Panc1 (cell line): ENCODE measurements at places on chromosomes 13 and 19. TPM values are rescaled to one million over a fixed set of nuclear protein-coding genes. Genes with fewer than 3 reads are reported as not detected.

GRCh38 chr13:67390462-67391086, 160.4 kb upstream of the PCDH9 start:
- DNase-seq = no peak

GRCh38 chr13:98959291-98959690, 18.6 kb downstream of the DOCK9 start:
- DNase-seq = no peak

- DNase-seq = no peak
Observed at GRCh38 chr19:44960906-44961728, 5.9 kb downstream of the CLPTM1 start.

- no peak for DNase-seq
Observed at GRCh38 chr13:28301839-28302238, 163.5 kb downstream of the PAN3 start.

DNA sequence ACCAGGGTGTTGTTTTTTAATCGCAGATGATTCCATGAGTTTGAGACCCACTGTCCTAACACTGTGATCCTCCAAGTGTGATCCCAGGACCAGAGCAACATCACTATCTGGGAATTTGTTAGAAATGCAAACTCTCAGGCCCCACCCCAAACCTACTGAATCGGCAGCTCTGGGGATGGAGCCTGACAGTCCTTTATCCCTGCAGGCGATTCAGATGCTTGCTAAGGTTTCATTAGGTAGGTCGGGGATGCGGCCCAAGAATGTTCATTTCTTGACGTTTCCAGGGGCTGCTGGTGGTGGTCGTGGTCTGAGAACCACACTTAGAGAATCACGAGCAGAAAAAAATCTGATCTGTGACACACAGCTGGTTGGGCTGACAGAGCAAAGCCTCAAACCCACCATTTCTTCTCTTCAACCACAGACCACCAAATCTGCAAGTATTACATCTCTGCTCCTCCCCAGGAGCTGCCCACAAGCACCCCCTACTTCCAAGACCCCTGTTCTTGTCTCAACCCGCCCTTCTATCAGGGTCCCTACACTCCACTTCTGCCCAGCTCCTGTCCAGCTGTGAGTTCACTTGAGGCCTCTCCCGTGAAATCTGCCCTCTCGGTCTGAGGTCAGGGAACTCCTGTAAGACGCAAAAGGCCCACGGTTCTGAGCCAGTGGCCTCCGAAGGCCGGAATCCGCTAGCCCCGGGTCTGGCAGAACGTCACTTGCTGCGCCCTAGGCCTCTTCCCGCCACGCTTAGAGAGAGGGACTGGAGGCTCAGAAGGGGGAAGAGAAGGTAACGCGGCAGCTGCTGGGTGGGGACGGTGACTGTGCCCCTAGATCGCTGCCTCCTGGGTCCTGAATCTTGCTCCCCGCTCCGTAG, 1.1 kb upstream of the FARP1 start:
- no peak for DNase-seq

DNA sequence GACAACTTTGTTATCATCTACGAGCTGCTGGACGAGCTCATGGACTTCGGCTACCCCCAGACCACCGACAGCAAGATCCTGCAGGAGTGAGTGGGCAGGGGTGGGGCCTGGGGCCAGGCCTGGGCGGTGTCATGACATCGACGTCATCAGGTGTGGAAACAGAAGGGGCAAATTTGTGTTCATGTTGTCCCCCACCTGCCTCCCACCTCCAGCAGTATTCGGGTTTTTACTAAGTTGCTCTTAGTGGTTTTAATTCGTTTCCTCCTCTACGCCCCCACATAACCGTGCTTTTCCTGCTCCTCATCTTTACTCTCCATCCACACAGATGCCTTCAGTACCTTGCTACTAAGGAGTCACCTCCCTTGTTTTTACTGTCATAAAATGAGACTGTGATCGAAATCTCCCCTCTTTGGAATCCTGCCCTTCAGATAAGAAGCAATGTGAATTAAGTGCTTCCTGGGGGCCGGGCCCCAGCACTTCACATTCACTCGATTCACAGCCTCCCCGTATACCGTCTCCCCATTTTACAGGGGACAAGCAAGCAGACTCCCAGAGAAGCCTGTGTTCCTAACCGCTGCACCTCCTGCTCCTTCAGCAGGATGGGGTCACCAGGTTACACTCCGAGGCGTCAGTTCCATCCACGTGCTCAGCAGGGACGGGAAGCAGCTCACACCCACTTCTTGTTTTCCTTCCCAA, 10.5 kb downstream of the AP1M1 start:
- DNase-seq = no peak

DNA sequence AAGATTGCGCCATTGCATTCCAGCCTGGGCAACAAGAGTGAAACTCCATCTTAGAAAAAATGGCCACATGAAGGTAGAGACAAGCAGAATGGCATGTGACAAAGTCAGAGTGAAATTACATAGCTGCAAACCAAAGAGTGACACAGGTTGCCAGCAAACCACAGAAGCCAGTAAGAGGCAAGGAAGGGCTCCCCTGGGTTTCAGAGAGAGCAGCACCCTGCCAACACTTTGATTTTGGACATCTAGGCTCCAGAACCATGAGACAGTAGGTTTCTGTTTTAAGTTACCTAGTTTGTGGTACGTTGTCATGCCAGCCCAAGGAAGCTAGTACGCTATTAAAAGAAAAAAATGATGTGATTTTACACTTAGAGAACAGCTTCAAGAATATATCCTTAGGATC, 1.9 kb downstream of the NLRP4 start:
- DNase-seq = no peak

GRCh38 chr13:75785130-75785529, 149.0 kb downstream of the LMO7 start:
- DNase-seq = no peak

- no peak for DNase-seq
Observed at GRCh38 chr19:343941-344624, 513 bp downstream of the MIER2 start.

ITGBL1 gene
- 14.3 TPM for total RNA-seq

LILRA1 gene
- not detected for total RNA-seq

DNA sequence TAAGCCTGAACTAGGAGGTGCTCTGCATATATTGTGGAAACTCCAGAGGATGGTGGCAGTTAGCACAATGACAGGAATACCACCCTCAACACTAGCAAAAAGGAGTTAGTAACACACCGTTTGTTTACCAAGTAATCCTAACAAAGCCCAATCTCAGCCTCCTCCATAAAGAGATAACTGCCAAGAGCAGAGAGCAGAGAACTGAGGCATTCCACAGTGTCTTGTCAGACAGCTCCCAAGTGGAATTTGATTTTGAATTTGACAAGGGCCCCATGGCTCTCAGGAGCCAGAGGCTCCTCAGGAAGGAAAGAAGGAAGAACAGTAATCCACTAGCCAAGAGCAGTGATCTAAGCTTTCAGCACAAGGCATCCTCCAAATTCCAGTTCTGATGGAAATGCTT, 298.6 kb downstream of the DCLK1 start:
- no peak for DNase-seq

- no peak for DNase-seq
Observed at GRCh38 chr19:10718205-10719196, 622 bp downstream of the DNM2 start.

ZNF534 gene
- not detected for total RNA-seq

RAB3A gene
- 1.0 TPM for total RNA-seq

GRCh38 chr13:80883545-80883944, 542.6 kb upstream of the SPRY2 start:
- DNase-seq = no peak

- DNase-seq = no peak
Observed at GRCh38 chr13:109180905-109181425, 551.6 kb downstream of the MYO16 start.

- DNase-seq = no peak
Observed at GRCh38 chr13:40169476-40169875, 497.0 kb downstream of the FOXO1 start.

CLDND2 gene
- total RNA-seq = 0.95 TPM

DNA sequence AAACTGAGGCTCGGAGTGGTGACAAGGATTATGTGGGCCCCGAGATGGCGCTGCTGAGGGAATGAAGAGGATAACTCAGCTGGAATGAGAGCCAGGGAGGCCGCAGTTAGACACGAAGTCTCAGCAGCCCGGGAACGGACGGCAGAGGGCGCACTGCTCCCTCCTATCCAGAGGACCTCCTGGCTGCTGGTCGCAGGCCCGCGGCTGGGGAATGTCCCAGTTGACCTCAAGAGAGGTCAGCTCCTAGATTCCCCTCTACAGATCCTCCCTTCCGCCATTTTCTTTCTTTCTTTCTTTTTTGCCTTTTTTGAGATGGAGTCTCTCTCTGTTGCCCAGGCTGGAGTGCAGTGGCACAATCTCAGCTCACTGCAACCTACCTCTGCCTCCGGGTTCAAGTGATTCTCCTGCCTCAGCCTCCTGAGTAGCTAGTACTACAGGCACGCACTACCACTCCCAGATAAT, 24.1 kb upstream of the ASPDH start:
- DNase-seq = peak; percentile 48

FLT1 gene
- total RNA-seq = 0.15 TPM

DNA sequence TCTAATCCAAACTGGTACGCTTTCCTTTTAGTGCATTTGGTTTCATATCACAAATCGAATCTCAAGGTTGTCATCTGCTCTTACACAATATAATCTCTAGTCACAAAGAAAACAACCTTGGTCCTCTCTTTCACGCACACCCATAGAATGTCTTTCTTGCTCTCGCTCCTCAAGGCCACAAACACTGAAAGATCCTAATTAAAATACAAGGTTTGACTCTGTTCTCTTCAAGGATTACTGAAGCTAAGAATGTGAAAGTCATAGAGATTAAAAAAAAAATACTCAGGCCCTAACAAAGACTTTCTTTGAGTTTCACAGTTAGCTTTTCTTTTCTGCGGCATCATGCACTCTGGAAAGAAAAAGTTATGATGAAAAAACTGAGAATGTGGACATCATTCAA, 891.5 kb downstream of the EFNB2 start:
- no peak for DNase-seq

TMEM147 gene
- total RNA-seq = 157 TPM

PLK5 gene
- total RNA-seq = not detected

GRCh38 chr13:108444448-108444847, 174.9 kb downstream of the TNFSF13B start:
- DNase-seq = no peak

CASP14 gene
- total RNA-seq = not detected

DNA sequence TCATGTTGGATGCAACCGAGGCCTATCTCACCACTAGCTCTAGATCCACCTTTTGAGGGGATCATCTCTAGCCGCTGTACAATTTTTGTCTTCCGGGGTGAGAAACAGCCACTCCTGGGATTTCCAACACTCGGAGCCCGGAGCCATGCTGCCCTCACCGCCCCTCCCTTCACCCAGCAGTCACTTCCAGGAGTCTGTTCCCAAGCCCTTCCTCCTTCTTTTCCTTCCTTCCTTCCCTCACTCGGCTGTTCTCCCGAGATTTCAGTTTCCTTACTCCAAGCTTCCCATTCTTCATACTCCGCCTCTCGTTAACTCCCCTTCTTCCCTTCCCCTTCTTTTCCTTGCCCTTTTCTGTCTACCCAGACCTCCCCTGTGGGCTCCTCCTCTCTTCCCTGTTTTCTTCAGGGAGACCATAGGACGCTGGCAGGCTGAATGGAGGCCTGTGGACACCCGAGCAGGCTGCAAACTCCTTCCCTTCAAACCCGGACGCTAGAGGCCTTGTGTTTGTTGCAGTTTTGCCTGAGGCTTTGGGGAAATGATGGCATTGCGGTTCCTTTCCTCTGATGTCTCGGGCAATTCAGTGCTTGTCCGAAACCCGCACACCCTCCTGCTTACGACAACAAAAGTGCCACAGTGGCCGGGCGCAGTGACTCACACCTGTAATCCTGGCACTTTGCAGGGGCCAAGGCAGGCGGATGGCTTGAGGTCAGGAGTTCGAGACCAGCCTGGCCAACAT, 96.0 kb downstream of the CAB39L start:
- no peak for DNase-seq
